ENCODE measurements at places on chromosomes 5 and 9.

DNA sequence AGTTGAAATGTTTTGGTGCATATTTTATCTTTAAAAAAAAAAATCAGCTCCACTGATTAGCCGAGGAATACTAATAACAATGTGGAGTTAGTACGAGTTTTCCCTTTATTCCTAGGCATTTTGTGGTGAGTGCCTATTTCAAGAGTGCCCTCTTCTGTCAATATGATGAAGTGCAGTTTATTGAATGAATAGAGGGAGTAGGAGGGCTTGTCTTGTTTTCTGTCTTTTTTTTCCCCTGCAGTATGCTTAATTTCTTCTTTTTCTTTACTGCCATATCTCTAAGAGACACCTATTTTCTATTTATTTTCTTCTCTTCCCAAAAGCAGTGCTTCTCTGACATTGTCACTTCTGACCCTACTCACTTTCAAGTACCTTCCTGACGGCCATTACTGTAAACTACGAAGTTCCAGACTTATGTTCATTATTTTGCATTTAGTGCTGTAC is 169.6 kb upstream of the PITX1 start:
- DNase-seq: no peak

DNA sequence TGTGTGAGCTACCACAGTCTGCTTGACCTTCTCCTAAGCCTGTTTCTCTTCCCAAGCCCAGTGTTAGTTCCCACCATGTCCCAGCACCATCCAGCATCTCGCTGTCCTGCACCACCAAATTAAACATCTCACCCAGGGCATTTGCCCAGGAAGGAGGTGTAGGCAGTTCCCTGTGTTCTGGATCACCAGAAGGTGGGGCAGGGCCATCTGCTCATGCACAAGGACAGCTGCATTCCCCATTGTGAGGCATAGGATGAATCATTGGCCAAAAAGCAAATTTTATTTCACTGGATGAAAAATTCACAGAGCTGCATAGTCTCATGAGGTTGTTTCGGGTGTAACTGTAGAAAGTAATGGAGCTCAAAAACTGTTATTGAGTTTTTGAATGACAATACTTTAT is 89.5 kb upstream of the GRIA1 start:
- DNase-seq: no peak

DNA sequence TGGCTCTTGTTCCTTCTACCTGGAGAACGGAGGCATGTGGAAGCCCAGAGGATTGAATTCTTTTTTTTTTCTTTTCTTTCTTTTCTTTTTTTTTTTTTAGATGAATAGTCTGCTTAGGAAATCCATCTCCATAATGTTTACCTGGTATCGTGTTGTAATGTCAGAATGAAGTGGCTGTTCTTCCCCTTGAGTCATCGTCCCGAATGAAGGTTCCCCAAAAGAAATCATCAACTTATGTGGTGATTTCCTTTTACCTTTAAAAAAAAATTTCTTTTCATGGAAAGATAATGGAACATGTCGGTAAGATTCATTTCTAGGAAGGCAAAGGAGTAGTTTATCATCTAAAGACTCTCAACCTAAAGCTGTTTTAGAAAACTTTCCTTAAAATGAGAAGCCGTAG is 59.7 kb downstream of the DOCK8 start:
- no peak for DNase-seq

- DNase-seq: no peak
Measured at GRCh38 chr5:158755986-158756385, 343.7 kb downstream of the EBF1 start.

DNA sequence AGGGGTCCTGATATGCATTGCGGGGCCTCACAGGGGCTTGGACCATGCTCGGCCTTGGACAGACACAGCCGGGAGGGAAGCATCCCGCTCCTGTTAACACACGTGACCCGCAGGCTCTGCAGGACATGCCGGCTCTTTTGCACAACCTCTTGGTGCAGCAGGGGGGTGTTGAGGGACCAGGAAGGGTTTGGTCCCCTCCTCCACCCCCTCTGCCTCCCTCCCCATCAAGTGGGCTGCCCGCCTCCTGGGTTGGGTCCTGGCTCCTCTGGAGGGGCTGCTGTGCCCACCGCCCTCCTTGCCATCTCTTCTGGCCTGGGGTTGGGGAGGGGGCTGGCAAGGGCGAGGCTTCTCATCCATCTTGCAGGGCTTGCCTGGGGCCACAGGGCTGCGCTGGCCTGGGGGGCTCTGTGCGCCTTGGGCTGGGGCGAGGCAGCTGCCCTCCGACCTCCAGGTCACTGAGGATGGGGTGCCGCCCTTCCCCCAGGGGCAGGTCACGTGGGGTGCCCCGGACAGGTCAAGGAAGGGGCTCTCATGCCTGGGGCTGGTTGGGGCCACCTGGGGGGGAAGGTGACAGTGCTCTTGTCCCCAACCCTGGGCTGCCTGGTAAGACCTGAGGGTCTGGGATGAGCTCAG is 16.8 kb upstream of the SLC9A3 start:
- no peak for DNase-seq

DNA sequence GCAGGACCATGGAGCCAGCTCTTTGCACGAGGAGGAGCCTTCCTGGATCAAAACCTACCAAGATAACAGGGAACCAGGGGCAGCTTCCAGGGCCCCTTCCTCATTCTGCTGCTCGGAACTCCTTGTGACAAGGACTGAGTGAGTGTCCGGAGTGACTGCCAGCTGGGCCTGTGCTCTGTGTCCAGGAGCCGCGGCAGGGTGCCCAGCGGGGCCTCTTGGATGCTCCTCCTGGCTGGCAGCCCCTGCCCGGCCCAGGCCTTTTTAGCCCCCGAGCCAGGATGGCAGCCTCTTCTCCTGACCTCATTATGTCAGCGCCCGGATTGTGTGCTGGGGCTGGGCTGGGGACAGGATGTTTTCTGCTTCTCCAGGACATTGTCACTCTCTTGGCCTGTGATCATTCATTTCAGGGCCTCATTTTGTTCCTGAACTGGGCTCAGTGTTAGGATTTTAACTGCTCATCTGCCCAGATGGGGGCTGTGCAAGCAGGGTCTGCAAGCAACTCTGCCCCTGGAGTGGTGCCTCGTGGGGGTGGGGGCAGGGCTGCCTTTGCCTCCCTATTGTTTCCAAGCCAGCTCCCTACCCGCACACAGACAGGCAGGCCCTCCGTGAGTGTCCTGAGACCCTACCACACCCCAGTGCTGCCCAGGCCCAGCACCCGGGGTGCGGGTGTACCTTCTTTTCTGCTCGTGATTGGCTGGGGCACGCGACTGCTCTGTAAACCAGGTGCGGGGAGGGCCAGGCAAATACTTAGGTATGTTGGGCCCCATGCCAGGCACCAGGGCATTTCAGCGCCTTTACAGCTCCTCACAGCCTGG is 161.6 kb downstream of the COL23A1 start:
- DNase-seq: no peak

- DNase-seq: no peak
Measured at GRCh38 chr5:135721548-135722090, 112.8 kb upstream of the SLC25A48 start.

DNA sequence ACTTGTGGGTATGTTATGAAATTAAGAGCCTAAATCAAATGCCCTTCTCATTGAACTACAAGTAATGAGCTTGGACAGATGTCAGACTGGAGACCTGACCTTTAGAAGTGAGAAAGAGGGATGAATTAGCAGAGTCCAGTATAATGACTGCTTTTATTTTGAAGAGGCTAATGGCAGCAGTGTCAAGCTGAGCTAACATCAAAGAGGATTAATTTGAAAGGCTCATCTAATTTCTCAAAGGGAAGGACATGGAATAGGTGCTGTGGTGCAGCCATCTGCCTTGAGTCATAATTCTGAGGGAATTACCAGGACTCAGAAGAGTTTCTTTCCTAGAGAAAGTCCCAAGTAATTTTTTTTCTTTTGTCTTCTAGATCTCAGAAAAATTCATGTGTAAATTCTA is 57.6 kb downstream of the FAM81B start:
- no peak for DNase-seq

DNA sequence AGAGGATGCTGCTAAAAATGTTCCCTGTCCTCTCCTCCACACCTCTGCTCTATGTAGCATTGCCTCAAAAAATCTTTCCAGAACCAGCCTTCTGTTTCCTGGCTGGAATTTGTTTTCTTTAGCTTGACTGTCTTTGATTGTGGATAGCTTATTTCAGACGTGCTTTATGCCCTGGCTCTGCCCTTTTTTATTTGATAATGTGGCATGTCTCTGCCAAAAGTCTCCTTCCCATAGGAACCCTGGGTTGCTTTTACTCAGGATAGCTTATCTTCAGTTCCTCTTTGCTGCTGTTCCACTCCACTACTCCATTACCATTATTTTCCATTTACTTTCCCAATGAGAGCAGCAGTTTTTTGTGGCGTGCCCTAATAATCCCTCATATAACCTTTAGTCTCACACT is 885 bp upstream of the TMEM252 start:
- no peak for DNase-seq

- DNase-seq: no peak
Measured at GRCh38 chr5:145557345-145557744, 277.8 kb downstream of the PRELID2 start.

DNA sequence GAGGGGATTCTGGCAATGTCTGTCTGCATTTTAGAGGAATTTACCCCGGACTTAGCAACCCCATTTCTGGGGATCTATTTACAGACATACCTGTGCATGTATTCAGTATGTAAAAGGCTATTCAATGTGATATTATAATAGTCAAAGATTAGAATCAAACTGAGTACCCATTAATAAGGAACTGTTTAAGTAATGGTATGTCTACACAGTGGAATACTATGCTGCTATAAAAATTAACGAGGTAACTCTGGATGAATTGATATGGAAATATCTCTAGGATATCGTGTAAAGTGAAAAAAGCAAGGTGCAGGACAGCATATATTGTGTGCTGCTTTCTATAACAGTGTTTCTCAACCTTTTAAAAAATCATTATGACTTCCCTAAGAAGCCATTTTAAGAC is 186.9 kb downstream of the SEMA6A start:
- no peak for DNase-seq

GRCh38 chr5:169253071-169253470 is 47.9 kb downstream of the SLIT3 start:
- no peak for DNase-seq

DNA sequence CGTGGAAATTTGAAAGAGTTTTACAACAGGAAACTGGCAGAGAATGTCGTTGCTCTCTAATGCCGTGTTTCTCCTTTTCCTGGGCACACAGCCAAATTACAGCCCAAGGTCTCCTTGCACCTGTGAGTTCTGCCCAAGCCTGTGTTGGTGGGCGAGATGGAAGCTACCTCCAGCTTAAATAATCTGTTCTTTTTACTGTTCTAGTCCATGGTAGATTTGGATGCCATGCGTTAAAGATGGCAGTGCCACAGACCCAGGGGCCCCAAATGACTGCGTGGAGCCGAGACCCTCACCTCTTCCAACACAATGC is 92.6 kb upstream of the IRX4 start:
- DNase-seq: no peak

GRCh38 chr9:28503573-28503972 is 930.3 kb upstream of the C9orf72 start:
- no peak for DNase-seq

DNA sequence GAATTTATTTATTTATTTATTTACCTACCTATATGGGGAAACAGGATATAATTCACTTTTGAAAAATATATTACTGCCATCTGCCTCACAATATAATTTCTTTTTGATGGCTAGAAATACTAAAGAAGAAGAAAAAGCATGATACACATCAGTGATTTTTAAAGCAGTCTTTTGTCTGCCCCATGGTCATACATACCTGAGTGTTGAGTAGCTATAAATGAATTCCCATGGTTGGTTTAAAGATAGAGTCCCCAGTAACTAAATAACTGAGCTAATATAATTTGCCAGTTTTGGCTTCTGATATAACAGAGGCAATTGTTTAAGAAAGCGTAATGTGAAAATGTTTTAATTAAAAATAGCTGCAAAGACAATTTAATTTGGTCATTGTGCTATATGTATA is 447.8 kb downstream of the PDE4D start:
- DNase-seq: no peak

GRCh38 chr5:174935854-174936474 is 211.6 kb downstream of the MSX2 start:
- DNase-seq: peak; percentile 51

GRCh38 chr5:96978812-96979449 is 43.1 kb downstream of the LNPEP start:
- no peak for DNase-seq

DNA sequence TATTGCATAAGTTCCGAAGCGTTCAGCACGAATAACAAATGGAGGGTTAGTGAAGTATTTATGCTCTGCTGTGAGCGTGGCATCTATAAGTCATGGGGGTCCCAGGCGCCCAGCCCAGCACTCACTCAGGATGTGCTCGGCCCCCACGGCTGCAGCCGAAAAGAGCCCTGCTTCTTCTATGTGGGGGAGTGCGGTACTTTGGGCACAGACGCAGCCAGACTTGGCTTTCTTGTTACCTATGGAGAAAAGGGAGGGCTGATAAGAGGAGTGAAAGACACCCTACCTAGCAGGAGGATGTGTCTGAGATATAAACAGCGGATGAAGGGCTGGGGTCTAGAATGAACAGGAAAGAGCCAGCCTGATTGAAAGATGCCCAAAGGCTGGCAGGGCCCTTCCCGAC is 51.4 kb downstream of the MRPL36 start:
- no peak for DNase-seq

GRCh38 chr9:4959031-4959430 is 26.0 kb upstream of the JAK2 start:
- no peak for DNase-seq

- no peak for DNase-seq
Measured at GRCh38 chr9:113712053-113712452, 164.1 kb upstream of the ZNF618 start.

GRCh38 chr9:89922099-89922498 is 317.3 kb downstream of the GADD45G start:
- DNase-seq: no peak

DNA sequence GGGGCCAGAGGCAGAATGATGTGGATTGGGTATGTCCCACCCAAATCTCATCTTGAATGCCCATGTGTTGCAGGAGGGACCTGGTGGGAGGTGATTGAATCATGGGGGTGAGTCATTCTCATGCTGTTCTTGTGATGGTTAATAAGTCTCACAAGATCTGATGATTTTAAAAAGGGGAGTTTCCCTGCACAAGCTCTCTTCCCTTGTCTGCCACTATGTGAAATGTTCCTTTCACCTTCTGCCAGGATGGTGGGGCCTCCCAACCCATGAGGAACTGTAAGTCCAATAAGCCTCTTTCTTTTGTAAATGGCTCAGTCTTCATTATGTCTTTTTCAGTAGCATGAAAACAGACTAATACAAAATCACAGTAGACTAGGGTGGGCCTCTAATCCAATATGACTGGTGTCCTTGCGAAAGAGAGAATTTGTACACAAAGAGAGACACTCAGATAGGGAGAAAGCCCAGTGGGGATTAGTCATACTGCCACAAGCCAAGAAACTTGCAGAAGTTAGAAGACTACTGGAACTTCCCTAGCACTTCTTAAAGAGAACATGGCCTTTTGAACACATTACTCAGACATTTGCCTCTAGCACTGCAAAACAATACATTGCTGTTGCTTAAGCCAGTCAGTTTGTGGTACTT is 68.4 kb downstream of the ANXA1 start:
- DNase-seq: no peak
